ENCODE measurements at places on chromosomes 16 and 17. TPM values are rescaled to one million over a fixed set of nuclear protein-coding genes. Genes with fewer than 3 reads are reported as not detected.

SLC47A1 gene
- total RNA-seq, result 15.6 TPM

HEATR9 gene
- not detected for total RNA-seq

METTL16 gene
- total RNA-seq, result 38.8 TPM

NPTX1 gene
- total RNA-seq, result 0.15 TPM

CACNG5 gene
- total RNA-seq, result not detected

MPP2 gene
- total RNA-seq, result 6.5 TPM

ADAP2 gene
- 4.7 TPM for total RNA-seq

NTN3 gene
- 0.26 TPM for total RNA-seq

KRTAP3-2 gene
- not detected for total RNA-seq

ASPA gene
- total RNA-seq, result 2.9 TPM

LRRC3C gene
- not detected for total RNA-seq

SLC7A6OS gene
- 20.5 TPM for total RNA-seq

TEKT5 gene
- not detected for total RNA-seq

ZNF785 gene
- 22.2 TPM for total RNA-seq

KRT40 gene
- total RNA-seq, result not detected

ADGRG1 gene
- total RNA-seq, result 20.4 TPM

NEUROD2 gene
- not detected for total RNA-seq

PNMT gene
- 1.2 TPM for total RNA-seq

HBM gene
- not detected for total RNA-seq

CDH1 gene
- total RNA-seq, result 9.1 TPM

ZNF18 gene
- total RNA-seq, result 6.4 TPM

TBC1D3H gene
- not detected for total RNA-seq

CHST6 gene
- total RNA-seq, result 0.18 TPM

GRAP gene
- 2.5 TPM for total RNA-seq

HIGD1B gene
- 2.0 TPM for total RNA-seq

MT1G gene
- 5.1 TPM for total RNA-seq

PYDC1 gene
- total RNA-seq, result not detected

P2RX5 gene
- total RNA-seq, result 0.65 TPM

ANKFN1 gene
- not detected for total RNA-seq

INCA1 gene
- total RNA-seq, result 0.95 TPM

FBXW10 gene
- 0.20 TPM for total RNA-seq

HP gene
- total RNA-seq, result 40.1 TPM

CIBAR2 gene
- 1.1 TPM for total RNA-seq

All from ovary (tissue), 10 donors.